ENCODE measurements at places on chromosomes 7 and 10. TPM values are rescaled to one million over a fixed set of nuclear protein-coding genes. Genes with fewer than 3 reads are reported as not detected.

DNA sequence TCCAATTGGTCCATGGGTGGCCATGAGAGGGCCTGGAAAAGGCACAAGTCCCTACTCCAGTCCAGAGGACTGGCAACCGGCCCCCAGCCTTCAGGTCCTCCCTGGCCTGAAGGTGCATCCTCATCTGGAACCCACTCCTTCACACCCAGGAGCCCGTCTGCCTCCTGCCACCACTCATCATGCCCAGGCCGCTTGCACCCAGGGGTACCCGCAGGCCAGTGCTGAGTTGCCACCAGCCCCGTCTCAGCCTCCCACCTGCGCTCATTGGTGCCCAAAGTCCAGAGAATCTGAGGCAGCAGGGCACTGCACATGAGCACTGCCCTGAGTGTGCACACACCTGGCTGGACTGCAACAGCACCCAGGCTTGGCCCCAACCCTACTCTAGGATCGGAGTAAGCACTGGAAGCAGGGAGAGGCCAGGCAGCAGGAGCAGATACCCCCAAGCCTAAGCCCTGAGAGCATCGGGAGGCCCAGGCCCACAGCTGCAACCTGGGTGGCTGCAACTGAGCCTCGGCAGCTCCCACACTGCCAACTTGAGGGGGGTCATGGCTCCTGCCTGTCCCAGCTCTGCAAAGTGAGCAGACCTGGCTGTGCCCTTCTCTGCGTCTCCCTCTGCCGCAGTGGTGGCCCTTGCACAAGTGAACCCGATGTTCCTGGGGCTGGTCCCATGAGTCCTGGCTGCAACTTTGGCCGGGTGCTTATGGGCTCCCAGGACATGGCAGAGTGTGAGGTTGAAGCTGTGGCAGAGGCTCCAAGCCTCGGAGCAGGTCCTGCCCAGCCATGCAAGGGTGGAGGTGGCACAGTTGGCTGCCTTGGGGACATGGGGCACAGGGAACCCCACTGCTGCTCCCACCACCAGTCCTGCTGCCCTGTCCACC, 44.3 kb downstream of the TCERG1L start:
- no peak for DNase-seq

GRCh38 chr10:119448628-119449584, 93.6 kb downstream of the RGS10 start:
- DNase-seq = no peak

- no peak for DNase-seq
Measured at GRCh38 chr7:101838837-101839483, 21.5 kb downstream of the CUX1 start.

FOXL3 gene
- total RNA-seq = not detected

FXYD4 gene
- total RNA-seq = not detected

TMEM225B gene
- total RNA-seq = not detected

DYNC1I1 gene
- 30.7 TPM for total RNA-seq

GRCh38 chr7:158583810-158584209, 3.8 kb downstream of the PTPRN2 start:
- no peak for DNase-seq

SLC25A40 gene
- 23.5 TPM for total RNA-seq

GRCh38 chr10:7412237-7412927, 1.5 kb upstream of the SFMBT2 start:
- no peak for DNase-seq

DNA sequence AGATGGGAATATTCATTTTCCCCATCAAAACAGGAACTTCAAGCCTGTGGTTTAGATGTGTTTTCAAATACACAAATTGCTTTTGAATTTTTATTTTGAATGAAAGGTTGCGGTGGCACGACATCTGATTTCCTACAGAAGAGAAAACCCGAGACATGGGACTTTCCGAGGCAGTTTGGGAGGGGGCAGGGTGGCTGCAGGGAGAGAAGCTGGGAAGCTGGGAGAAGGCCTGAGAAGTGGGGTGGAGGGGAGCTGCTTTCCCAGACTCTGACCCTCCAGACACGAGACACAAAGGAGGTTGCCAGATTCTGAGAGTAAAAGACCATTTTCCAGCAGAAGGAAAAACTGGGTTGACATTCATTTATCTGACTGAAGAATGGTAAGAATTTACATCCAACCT, 19.6 kb downstream of the TMEM176A start:
- no peak for DNase-seq

CRTAC1 gene
- total RNA-seq = 1.5 TPM

EZH2 gene
- total RNA-seq = 1.2 TPM

DNA sequence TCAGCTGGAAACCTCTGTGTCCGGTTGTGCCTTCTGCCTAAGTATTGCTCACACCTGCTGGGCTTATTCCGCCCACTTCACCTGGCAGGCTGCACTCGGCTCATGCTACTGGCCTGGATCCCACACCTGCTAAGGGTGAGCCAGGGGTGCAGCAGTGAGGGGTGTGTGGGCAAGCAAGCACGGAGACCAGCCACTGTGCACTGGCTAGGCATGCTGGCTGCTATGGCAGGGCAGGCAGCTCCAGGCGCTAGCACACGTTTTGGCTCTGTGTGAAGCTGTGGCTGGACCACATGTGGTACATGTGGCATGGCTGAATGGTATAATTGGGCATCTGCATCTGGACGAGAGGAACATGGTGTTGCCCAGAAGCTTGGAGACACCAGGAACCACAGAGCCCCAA, 940.7 kb downstream of the NRG3 start:
- no peak for DNase-seq

SCRN1 gene
- 15.0 TPM for total RNA-seq

DNA sequence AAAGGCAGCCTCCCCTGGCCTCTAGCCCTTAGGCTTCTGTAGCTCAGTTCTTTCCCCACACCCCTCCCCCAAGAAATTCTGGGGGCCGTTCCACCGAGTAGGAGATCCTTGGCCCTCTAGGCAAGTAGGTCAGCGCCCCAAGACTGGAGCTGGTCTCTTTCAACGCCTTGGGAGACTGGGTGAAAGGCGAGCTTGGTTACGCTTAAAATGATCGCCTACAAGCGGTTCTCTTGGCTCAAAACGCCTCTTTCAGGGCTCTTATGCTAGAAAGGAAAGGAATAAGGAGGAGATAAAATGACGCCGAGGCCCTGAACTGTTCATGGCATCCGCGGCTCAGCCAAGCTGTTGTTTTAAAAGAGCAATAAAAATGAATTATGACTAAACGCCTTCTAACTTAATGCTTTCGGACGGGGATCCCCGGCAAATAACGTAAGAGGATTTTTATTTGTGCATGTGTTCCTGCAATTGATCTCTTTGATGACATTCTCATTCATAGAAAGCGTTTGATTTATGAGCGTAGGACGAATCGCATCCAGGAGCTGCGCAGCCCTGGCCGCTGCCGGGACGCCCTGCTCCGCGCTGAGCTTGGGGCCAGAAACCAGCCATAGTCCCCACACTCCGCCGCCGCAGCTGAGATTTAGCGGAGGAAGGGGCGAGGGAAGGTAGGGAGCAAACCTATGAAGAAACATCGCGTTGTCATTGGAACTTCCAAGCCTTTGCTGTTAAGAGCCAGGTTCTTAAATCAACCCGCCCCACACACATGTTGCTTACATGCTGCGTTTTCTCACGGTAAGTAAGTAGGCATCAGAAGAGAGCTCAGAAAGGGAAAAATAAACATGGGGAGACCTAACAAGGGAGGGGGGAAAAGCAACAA, 3.0 kb upstream of the HOXA1 start:
- DNase-seq = no peak

GRCh38 chr7:7861211-7861633, 107.4 kb upstream of the GLCCI1 start:
- no peak for DNase-seq

HOXA4 gene
- 0.14 TPM for total RNA-seq

GRCh38 chr10:31619531-31620061, 300.6 kb downstream of the ZEB1 start:
- no peak for DNase-seq

Data from Right ventricle myocardium inferior (tissue), 1 donor.